Stimulated activated CD8-positive, alpha-beta memory T cell treated with anti-CD3 and anti-CD28 coated beads, Interleukin-4, amount 100 ng/mL, for 1 hour (primary cell): ENCODE measurements at places on chromosomes 16 and 17.

GRCh38 chr16:83653785-83654184 lies 154.0 kb upstream of the HSBP1 start:
- no peak for DNase-seq

GRCh38 chr17:73139296-73139695 lies 25.5 kb upstream of the SSTR2 start:
- no peak for DNase-seq

DNA sequence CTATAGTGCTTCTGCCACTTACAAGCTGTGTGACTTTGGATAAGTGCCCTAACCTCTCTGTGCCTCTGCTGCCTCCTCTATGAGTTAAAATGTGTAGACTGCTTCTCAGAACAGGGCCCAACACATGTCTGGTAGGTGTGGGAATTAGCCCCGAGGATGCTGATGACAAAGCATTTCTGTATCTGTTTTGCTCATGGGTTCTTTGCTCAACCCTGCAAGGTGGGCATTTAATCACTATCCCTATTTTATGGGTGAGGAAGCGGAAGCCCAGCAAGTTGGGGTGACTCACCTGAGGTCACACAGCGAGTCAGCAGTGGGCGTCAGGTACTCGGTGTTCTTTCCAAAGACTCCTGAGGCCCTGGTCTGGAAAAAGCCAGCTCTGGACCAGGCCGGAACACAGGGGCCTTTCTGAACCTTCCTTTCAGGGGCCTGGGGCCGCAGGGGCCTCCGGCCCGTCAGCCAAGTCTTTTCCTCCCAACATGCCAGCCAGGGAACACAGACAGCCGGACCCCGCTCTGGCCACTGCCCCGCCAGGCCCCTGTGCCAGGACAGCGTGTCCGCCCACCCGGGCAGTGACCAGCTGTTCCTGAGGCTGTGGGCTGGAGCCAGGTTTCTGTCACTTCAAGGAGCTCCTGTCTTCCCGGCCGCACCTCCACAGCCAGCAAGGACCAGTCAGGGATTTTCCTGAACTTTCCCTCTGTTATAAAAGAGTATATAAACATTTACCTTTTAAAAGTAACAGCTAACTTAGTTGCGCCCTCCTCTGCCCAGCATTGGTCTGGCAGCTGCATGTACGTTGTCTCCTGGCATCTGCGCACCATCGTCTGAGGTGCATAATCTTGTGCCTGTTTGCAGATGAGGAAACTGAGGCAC lies 62.5 kb downstream of the SREBF1 start:
- DNase-seq, result no peak

DNA sequence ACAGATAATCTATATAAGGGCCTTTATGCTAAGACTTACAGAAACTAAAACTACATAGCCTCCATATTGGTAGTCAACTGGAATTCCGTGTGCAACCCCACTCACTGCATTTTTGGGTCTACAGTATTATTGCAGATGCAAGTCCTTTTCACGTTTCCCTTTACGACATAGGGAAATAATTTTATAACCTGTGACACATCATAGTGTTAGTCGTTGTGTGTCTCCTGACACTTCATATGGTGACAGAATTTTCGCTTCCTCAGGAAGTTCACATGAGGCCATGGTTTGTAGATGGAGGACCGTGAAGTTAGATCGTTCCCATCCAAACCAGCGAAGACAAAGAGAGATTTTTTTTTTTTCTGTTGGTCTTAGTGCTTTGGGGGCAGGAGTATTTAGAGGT lies 15.7 kb upstream of the MRC2 start:
- no peak for DNase-seq

GRCh38 chr16:83248735-83249463 lies 558.9 kb upstream of the HSBP1 start:
- DNase-seq, result no peak

DNA sequence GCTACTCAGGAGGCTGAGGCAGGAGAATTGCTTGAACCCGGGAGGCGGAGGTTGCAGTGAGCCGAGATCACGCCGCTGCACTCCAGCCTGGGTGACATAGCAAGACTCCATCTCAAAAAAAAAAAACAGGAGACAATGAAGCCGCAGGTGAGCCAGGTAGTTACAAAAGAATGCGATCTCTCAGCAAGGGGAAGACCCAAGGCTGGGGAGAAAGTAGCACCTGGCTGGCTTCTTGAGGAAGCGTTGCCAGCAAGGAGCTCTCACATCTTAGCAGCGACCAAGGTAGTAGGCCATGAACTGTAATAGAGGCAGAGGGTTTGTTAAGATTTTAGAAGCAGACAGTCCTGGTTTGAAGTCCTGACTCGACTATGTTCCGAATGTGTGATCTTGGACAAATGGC lies 175.0 kb downstream of the AIPL1 start:
- no peak for DNase-seq

DNA sequence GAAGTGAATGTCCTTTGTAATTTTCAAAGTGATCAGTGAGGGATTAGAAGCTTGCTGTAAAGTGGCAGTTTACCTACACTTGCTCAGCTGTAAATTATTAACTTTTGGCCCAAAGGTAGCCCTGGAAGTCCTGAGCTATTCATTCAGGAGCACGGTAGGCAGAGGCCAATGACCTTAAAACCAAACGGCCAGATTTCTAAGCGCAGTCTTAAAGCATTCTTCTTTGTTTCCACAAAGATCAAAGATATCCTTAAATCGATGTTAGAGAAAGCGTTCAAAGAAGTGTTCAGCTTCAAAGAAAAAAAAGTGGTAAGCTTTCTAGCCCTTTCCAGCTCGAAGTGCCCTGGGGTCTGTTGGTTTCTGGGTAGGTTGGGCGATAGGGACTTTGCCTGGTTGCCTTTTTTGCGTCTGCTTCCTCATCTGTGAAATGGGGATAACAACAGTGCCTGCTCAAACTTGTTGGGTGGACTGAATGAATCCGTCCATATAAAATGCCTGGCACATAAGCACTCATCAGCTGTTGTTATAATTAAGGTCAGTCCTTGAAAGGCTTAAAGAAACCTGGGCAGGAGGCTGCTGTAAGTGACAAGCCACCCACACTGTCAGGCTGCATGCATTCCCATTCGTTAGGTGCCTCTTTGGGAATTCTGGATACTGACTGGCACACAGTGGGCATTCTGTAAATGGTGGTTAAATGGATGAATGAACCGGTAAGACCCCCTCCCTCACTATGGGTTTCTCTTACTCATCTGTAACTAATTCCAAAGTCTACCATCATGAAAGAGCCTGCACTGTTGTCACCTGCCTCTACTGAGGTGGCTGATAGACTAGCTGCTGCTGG lies 113.2 kb downstream of the PRKCA start:
- DNase-seq, result no peak
